ENCODE measurements at places on chromosomes 12 and 14.

- no peak for DNase-seq
Measured at GRCh38 chr12:25249931-25250738, 594 bp downstream of the KRAS start.

DNA sequence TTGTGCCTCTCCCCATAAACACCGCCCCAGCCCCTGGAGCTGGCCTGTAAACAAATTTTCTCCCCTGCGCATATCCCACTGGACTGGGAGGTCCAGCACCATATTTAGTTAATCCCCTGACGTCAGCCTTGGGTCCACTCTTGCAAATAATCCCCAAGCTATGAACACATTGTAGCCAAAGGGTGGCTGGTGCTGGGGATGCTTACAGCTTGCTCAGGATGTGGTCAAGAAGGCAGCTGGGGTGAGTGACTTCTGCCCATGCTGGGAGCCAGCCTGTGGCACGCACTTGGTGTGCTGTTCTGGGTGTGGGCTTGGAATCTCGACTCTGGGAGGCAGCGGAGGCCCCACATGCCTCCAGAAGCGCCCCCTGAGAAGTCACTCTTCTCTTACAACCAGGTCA, 32.1 kb downstream of the CMKLR1 start:
- no peak for DNase-seq

DNA sequence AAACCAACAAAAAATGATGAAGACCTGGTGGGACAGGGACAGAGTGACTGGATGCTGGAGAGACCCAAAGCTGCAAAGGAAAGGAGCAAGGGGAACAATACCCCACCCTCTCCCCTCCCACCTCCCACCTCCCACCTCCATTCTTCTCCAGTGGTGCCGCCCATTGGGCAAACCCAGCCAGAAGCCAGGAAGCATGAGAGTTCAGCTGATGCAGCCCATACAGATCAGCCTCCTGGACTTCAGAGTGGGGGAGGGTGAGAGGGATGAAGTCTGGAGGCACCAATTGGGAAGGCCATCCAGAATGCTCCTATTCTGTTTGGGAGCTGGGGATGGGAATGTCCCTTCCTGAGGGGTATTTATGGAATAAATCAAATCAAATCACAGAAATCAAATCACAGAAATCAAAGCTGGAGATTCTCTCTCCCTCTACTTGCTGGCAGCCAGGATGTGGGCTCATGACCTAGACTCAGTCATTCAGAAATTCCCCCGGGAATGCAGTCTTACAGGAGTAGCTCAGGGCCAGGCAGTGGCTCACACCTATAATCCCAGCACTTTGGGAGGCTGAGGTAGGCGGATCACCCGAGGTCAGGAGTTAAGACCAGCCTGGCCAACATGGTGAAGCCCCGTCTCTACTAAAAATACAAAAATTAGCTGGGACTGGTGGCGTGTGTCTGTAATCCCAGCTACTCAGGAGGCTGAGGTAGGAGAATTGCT, 31.1 kb downstream of the IRF2BPL start:
- no peak for DNase-seq

DNA sequence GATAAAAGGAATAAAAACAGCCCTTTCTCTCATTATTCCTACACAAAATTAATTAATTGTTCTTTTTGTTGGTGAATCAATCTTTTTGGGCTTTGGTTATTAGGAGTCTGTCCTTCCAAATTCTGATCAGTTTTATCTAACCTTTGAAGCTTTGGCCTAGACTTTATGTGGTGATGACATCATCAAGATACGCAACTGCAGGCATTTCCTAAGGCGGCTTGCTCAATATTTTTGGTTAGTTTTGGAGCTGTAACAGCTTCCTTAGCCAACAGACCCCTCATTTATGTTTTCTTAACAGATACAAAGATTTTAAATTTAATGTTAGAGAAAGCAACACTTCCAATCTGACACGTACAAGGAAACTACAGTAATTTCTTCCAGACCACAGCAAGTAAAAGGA, 87.8 kb upstream of the PDE3A start:
- DNase-seq, result no peak

- DNase-seq, result no peak
Measured at GRCh38 chr12:80222261-80222660, 122.9 kb downstream of the OTOGL start.

DNA sequence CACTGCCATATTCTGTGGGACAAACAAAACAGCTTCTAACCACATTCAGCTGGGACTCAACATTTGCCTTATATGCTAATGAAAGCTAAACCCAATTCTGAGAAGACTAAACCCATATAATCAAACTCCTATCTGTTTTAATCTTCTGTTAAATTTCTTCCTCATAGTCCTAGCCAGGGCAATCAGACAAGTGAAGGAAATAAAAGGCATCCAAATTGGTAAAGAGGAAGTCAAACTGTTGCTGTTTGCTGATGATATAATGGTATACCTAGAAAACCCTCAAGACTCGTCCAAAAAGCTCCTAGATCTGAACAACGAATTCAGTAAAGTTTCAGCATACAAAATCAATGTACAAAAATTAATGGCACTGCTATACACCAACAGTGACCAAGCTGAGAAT, 157.1 kb downstream of the PHLDA1 start:
- DNase-seq, result no peak

Data from fibroblast of skin of left biceps (primary cell).